ENCODE measurements at places on chromosomes 12 and 14.

- DNase-seq = no peak
These were observed 26.9 kb downstream of the BCL11B start for GRCh38 chr14:99244941-99245563.

DNA sequence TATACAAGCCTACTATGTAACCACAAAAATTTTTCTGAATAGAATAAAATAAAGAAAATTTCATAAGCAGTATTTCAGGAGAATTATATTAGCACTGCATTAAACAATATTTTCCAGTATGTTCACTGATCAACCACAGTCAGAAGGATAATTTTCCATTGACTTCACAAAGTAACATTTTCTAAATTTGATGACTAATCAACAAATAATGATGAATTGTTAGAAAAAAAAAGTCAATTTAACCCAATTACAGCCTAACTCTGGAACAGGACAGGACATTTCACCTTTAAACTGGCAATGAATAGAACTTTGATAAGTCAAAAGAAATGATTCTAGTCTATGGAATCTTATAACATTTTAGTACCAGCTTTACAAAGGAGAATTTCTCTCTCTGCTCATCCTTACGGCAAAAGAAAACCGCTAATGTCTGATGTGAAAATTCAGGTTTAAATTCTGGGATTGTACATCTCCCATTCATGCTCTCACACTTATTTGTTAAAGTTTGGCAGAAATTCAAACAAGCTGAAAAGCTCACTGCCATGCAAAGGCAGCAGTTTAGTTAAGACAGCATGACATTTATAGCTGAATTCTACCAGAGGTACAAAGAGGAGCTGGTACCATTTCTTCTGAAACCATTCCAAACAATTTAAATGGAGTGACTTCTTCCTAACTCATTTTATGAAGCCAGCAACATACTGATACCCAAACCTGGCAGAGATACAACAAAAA lies 84.5 kb downstream of the MDGA2 start:
- DNase-seq = no peak

GRCh38 chr12:105831372-105831771 lies 307.4 kb downstream of the NUAK1 start:
- no peak for DNase-seq

DNA sequence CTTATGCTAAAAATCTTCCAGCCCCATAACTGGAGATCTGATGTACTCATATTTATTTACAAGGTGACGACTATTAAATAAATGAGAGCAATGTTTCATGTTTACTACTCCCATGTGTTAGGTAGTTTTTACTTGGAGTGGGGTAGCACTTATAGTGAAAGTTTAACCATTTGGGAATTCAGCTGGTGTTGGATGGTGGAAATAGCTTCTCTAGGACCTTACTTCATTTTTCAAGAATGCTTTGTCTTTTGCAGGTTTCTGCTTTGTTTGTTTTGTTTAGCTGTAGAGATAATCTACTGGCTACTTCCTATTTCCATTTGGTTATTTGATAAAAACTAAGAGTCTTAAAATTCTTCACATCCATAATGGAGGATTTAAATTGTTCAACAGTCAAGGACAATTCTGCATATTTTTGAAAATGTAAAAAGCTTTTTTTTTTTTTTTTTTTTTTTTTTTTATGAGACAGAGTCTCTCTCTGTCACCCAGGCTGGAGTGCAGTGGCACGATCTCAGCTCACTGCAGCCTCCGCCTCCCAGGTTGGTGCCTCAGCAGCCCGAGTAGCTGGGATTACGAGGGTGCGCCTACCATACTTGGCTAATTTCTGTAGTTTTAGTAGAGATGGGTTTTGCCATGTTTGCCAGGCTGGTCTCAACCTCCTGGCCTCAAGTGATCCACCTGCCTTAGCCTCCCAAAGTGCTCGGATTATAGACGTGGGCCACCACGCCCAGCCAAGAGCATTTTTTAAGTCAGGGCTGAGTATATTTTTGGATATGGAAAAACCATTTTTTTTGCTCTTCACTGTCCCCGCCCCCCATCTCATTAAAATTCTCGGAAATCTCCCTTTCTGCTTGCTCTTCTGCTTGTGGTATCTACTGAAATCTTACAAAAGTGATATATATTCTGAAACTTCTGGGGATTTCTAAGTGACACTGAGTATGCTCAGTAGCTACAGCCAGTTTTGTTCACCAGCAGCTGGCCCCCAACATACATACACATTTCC lies 1.4 kb upstream of the ABCD2 start:
- no peak for DNase-seq

- peak; percentile 37 for DNase-seq
These were observed 11.2 kb downstream of the NUAK1 start for GRCh38 chr12:106127338-106128126.

GRCh38 chr12:119178544-119179334 lies at the start of gene HSPB8:
TSS of gene HSPB8 (plus strand) at chr12:119178931. CDS start at chr12:119179313, 382 bp downstream.
- DNase-seq = no peak

DNA sequence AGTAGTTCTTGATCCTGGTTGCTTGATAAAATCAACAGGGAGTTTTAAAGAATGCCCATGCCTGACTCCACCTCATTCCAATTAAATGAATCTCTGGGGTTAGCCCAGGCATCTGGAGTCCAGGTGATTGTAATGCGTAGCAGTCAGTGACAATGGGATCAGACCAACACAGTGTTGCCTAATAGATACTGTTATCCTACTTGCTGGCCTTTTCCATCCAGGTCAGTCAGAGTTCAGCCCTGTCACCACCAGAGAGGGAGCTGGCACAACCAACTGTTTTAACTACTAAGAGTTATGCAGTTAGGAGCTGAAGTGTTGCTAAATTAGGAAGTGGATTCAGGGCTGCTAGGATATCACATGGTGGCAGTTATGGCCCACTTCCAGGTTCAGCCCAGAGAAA lies 107.1 kb downstream of the GPR135 start:
- peak; percentile 9 for DNase-seq

- peak; percentile 2 for DNase-seq
These were observed 28.6 kb upstream of the HSP90B1 start for GRCh38 chr12:103901518-103902173.

- no peak for DNase-seq
These were observed 63.6 kb downstream of the CHGA start for GRCh38 chr14:92986254-92987147.

GRCh38 chr12:68081561-68081960 lies 78.0 kb downstream of the IFNG start:
- peak; percentile 99 for DNase-seq

GRCh38 chr12:72256725-72257124 lies 15.4 kb upstream of the TRHDE start:
- DNase-seq = no peak

Data from NCI-H526 (cell line).